Activated T-cell treated with anti-CD3 and anti-CD28 coated beads for 4 hours (primary cell): ENCODE measurements at places on chromosomes 1 and 21.
A peak's percentile ranks its signal among the peaks of the same experiment; 100 is the strongest.

DNA sequence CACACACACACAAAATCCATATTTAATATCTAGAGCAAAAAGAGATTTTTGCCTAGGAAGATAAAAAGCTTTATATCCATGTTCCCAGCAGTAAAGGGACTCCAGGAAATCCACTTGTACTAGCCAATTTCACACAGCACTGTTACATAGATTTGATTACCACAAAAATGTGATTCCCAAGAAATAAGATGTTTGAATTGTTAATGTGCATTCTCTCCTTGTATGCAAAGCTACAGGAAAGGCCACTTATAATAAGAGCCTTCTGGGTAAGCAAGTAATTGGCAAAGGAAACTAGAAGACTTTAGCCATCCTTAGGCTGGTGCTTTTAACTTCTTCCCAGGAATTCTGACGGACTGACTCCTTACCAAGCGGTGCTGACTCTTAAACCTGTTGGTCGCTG is 89.3 kb downstream of the LBR start:
- DNase-seq = no peak

DNA sequence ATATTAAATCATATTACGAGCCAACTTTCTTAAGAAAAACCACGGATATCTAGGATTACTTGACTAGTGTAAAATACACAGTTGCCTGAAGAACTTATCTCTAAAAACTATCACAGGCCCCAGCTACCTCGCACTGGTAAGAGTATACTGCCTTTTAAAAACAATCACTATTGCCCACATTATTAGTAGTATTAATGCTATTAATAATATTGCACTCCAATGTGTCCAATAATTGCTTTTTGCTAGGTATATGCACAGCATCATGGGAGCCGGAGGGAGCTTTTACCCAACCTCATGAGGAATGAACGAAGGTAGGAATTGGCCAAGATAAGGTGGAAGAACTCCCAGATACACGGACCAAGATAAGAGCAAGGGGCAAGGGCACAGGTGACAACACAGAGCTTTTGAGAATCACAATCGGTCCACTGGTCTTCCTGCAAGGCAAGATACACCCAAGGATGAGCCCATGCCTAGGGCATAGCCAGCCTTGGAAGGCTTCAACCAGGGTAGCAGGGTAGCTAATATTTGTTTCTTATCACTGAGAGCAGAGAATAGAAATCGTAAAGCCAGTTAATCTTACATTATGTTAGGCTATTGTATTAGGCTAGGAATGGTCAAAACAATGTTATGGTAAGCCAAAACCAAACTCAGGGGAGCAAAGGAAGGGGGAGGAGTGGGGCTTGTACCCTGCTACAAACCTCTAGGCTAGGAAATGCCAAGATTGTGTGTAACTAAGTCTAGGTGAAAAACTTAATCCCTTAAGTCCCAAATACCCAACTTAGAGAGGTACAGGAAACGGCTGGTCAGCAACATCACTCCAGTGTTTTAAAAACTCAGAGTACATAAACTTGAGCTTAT is 9.4 kb downstream of the GLUL start:
- DNase-seq = no peak

GRCh38 chr1:24909388-24909898 is 20.6 kb downstream of the RUNX3 start:
- DNase-seq = no peak

GRCh38 chr1:210298936-210299335 is 29.8 kb upstream of the HHAT start:
- DNase-seq = no peak

DNA sequence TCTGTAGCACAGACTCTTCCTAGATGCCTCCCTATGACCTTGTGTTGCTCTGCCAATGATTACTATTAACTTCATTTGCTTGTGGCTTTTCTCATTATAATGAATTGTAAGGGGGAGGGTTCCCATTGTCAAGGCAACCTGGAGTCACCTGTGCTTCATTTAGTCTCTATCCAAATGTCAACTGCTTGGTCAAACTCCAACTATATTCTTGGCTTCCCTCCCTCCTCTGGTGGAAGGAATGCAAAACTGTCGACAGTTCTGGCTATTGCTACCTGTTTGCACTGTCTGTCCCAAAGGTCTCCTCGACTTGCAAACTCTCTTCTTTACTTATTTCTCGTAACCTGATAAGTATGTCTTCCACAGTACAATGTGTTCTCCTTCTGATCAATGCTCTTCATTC is 100.3 kb downstream of the CACNA1E start:
- DNase-seq = no peak

- DNase-seq = no peak
Measured at GRCh38 chr1:19391596-19391981, 79.5 kb downstream of the SLC66A1 start.

GRCh38 chr1:230430499-230430898 is 4.4 kb upstream of the PGBD5 start:
- no peak for DNase-seq

DNA sequence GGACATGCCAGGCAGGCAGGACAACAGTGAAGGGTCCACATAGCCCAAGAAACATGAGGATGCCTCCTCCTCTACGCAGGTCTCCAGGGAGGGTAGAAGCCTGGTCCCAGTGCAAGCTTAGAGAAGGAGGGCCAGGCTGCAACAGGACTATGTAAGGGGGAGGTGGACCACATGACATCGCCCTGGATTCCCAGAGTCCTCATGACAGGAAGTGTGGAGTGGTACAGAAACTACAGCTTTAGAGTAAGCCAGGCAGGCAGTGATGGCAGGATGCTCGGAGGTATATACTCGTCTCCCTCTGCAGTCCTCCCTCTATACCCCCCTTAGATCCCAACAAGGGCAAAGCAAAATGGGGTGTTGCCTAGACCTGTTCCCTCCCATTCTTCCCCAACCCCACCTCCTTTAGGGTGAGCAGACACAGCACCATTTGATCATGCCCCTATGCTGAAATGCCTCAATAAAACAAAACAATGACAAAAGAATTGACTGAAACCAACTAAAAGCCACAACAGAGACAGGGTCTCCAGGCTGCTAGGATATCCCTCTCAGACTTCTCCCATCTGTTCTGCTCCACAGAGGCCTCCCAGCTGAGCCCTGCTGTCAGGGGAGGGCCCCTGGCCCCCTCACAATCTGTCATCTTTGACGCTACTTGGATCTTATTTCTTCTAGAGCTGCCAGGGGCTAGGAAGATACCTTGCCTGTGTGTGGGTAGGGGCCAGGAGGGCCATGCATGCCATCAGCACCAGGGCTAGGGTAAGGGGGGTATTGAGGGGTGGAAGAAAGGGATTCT is 13.1 kb downstream of the FAM78B start:
- DNase-seq = no peak

- DNase-seq = no peak
Measured at GRCh38 chr1:47405697-47406096, 10.4 kb upstream of the FOXE3 start.

GRCh38 chr1:52970149-52970548 is 43.1 kb downstream of the SCP2 start:
- DNase-seq = no peak

GRCh38 chr1:30159015-30159414 is 564.4 kb downstream of the MATN1 start:
- no peak for DNase-seq

GRCh38 chr21:25967901-25968438 is 202.6 kb downstream of the APP start:
- DNase-seq = no peak

GRCh38 chr1:233478611-233479010 is 135.3 kb upstream of the KCNK1 start:
- no peak for DNase-seq

GRCh38 chr1:74425676-74426075 is 86.7 kb downstream of the LRRC53 start:
- no peak for DNase-seq

GRCh38 chr21:41141031-41141457 is 26.9 kb upstream of the BACE2 start:
- DNase-seq = no peak

GRCh38 chr21:34734696-34735095 is 65.9 kb downstream of the CLIC6 start:
- DNase-seq = no peak

GRCh38 chr1:212514782-212515181 is 82.1 kb downstream of the NENF start:
- DNase-seq = no peak

GRCh38 chr1:60621368-60621851 is 461.0 kb upstream of the NFIA start:
- no peak for DNase-seq

- no peak for DNase-seq
Measured at GRCh38 chr1:12052008-12052573, 11.0 kb upstream of the TNFRSF8 start.

- peak; percentile 27 for DNase-seq
Measured at GRCh38 chr1:35030756-35031446, 844 bp downstream of the ZMYM6 start.

- DNase-seq = no peak
Measured at GRCh38 chr21:37032877-37033471, 26.5 kb downstream of the RIPPLY3 start.

- DNase-seq = no peak
Measured at GRCh38 chr1:183205196-183205781, 19.2 kb downstream of the LAMC2 start.

GRCh38 chr1:23594927-23595353 is 35.6 kb upstream of the ID3 start:
- no peak for DNase-seq

DNA sequence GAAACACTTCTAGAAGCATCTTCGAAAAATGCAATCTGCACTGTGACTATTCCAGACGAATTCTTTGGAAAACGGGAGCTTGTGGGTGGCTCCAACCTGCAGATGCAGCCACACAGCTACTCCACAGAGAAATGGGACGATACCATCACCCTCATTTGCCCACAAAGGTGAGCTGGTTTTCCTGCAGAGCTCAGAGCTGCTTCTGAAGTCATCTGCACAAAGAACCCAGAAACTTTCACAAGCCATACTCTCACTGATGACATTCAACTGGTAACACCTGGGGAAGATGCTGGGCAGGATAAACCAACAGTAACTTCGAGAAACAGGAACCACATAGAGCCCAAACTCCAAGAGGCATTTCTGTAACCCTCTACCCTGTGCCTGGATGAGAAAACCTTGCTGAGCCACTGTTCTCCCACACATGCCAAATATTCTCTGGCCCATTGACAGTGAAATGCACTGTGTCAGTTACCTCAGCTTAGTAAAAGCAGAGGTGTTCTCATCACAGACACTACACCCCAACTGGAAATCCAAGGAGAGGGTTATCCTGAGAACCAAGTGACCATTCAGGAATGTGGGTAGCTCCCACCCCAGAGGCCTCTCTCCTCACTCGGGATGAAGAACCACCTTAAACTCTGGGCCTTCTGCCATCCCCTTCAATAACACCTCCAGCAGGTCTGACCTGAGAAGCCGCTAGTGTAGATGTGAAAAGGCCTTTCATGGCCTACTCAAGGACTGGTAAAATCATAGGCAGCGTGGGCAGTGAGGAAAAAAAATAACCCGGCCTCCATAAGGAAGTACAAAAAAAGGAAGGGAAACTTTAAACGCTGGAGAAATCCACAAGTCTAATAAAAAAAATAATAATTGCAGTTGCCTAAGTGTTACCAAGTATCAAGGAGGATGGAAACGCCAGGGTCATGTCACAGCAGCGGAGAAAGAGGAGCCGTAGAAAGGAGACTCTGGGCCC is 56.7 kb downstream of the HSF2BP start:
- no peak for DNase-seq

GRCh38 chr1:100455478-100456072 is 82.4 kb upstream of the GPR88 start:
- no peak for DNase-seq

GRCh38 chr1:158145173-158145719 is 35.4 kb upstream of the CD1D start:
- no peak for DNase-seq

DNA sequence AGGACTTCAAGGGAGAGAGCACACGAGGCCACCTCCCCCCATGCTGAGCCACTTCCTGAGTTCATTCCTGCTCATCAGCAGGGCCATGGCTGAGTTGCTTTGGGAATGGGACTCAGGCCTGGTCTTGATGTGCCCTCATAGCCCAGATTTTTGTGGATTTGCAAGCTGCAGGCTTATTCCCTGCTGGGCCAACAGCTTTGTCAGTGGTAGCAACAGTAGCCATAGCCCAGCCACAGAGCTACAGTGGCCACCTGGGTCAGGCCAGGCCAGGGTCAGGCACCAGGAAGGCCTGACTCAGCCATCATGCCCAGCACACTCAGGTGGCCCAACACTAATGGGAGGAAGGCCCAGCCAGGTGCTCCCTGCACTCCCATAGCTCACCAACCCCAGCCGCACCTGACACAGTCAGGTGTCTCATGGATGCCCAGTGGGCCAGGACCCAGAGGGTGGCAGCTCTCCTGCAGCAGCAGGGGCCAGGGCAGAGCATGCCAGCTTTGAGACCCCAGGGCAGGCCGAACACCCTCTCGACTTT is 33.5 kb downstream of the EPHA2 start:
- no peak for DNase-seq

- DNase-seq = no peak
Measured at GRCh38 chr1:153769221-153769620, 6.0 kb upstream of the SLC27A3 start.

DNA sequence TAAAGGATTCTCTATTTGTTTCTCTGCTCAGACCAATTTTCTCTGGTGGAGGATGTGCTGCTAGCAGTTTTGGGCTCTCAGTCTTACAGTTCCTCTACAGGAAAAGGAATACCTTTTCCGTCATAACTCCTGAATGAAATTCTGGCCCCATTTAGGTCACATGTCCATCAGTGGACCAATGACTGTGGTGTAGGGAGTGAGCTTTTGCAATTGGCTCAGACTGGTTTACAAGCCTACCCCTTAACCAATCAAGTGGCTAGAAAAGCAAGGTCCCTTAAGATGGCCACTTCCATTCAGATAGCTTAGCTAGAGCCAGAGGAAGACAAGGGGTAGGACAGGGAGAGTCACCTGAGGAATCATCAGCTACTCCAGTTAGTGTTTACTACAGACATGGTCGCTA is 16.4 kb upstream of the ZNF281 start:
- no peak for DNase-seq

DNA sequence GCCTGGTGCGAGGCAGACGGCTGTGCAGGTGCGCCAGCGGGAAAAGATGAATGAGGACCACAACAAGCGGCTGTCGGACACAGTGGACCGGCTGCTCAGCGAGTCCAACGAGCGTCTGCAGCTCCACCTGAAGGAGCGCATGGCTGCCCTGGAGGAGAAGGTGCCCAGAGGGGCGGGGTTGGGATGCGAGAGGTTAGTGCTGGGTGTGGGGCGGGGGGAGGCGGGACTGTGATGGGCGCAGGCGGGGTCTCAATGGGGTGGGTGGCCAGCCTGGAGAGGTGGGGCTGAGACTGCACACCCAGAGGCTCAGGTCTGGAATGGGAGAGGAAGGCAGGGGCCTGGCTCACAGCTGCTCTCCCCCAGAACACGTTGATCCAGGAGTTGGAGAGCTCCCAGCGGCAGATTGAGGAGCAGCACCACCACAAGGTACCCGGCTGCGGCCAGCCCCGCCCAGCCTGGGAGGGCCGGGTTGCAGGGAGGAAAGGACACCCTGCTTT is 22.3 kb downstream of the PPFIA4 start:
- DNase-seq = no peak

DNA sequence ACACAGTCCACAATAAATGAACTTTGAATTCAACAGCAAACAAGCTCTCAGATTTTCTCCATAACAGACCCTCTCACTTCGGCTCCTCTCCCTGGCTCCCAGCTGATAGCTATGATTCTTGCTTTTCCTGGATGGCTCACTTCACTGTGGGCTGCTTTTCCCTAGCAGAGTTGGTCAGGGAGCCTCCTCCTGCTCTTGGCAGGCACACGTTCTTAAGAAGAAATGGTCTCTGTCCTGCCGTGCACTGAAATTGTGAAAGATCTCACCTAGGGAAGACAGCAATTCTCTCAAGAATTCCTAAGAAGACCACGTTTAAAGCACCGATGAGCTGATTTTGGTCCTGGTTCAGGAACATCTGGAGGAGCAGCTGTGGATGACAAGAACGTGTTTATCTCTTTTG is 148.5 kb upstream of the KCNK2 start:
- DNase-seq = no peak

- DNase-seq = no peak
Measured at GRCh38 chr1:50419192-50419906, 3.9 kb downstream of the DMRTA2 start.
